ENCODE measurements at places on chromosomes 1 and 21. TPM values are rescaled to one million over a fixed set of nuclear protein-coding genes. Genes with fewer than 3 reads are reported as not detected.

DNA sequence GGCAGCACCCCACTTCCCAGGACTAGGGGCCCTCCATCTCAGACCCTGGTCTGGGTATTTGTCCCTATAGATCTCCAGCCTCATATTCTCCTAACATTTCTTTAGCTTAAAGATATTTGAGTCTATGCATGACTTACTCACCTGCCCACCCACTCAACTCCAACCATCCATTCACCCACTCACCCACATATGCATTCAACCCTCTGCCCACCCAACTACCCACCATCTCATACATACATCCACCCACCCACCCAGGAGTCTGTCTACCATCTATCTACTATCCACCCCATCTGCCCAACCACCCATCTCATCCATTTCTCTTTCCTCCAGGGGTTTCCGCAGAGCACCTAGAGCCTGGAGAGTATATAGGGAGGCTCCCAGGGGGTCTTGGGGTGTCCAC is 42.7 kb downstream of the FAAH start:
- no peak for DNase-seq

GRCh38 chr1:214452152-214452784 is 99.1 kb downstream of the PTPN14 start:
- no peak for DNase-seq

GRCh38 chr1:112508278-112509004 is at the start of gene WNT2B:
Gene WNT2B, plus strand, starts transcription at chr1:112508965. Its CDS starts 298 bp downstream, at chr1:112509263.
- DNase-seq: peak; percentile 33

- DNase-seq: no peak
Measured at GRCh38 chr21:45594721-45595489, 48.6 kb upstream of the PCBP3 start.

Gene AGRN
- 5.4 TPM for total RNA-seq
